ENCODE measurements at places on chromosomes 2 and 18.

DNA sequence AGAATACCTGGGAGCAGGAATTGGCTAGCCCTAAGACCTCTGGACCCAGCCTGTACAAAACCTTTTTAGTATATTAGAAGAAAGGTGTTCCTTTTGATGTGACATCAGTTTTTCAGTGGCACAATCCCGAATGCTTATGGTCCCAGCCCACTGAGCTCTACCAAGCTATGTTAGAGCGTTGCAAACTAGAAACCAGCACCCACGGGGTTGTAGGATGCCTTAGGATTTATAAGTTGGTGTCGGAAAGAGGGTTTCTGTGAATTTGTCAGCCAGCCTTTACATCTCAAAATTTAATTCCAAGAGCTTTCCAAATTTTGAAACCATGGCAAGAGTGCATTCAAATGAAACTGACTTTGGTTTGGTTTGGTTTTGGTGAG is 499 bp upstream of the LMAN1 start:
- DNase-seq = no peak

- DNase-seq = no peak
Measured at GRCh38 chr2:17813010-17813741, 3.1 kb upstream of the MSGN1 start.

GRCh38 chr18:11494107-11494506 is 115.3 kb upstream of the SLC35G4 start:
- DNase-seq = no peak

GRCh38 chr2:136015699-136016098 is 30.3 kb upstream of the DARS1 start:
- no peak for DNase-seq

GRCh38 chr2:177585234-177585863 is 192.8 kb downstream of the AGPS start:
- no peak for DNase-seq

- no peak for DNase-seq
Measured at GRCh38 chr2:102487761-102488462, 14.9 kb downstream of the SLC9A4 start.

GRCh38 chr18:32714571-32715148 is 58.2 kb downstream of the KLHL14 start:
- DNase-seq = peak; percentile 60

DNA sequence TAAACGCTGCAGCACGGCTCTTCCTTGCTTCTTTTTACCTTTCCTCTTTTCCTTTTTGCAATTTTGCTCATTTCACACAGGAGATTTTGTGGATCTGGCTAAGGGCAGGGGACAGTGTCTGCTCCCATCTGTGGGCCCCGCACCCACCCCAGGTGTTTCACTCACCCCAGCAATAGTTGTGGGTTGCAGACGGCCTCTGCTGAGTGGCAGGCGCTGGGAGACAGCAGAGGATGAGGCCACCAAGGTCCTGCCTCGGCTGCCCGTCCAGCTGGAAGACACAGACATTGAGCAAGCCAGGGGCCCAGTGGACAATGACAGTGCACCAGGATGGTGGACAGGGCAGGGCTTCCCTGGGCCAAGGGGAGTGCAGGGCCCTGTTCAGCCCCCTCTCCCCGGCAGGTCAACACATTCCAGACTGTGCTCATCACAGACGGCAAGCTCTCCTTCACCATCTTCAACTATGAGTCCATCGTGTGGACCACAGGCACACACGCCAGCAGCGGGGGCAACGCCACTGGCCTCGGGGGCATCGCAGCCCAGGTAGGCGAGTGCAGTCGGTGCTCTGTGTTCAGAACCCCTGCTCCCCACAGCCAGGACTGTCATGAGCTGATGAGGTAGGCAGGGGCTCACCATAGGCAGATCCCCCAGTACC is 35.0 kb downstream of the SNED1 start:
- DNase-seq = no peak

GRCh38 chr2:189679226-189679625 is 4.8 kb downstream of the ANKAR start:
- no peak for DNase-seq

GRCh38 chr2:223415071-223415470 is 187.1 kb downstream of the SCG2 start:
- no peak for DNase-seq

DNA sequence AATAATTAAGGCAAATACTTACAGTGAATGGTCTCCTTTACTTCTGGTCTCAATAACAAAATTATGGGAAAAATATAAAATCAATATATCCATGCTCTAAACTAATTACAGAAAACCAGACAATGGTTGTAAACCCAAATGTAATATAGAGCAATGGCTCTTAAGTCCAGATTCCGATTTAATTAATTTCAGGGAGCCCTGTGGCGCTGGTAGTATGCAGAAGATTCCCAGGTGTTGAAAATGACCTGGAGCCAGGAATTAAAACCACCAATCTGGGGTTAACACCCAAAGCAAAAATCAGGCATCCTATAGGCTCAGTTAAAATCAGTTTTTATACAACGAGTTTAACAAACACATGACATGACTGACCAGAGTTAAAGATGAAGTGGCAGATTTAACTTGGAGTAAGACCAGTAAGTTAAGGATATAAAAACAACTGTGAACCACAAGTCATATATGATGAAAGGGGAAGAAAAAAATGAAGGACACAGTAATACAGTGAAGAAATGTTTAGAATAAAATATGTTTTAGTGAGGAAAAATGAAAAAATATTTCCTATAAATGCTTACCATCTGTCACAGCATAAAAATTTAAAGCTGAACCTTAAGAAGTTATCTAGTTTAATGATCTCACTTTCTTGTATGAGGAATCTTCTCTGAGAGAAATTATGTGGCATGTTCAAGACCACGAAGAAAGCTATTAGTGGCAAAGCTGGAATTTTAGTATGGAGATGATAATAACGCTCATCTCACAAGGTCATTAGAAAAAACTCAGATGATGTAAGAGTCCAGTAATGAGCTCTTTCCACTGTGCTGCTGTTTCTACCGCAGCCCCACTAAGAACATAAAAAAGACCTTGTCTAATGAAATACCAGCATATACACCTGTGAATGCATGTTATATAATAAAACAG is 45.8 kb upstream of the FLACC1 start:
- no peak for DNase-seq

DNA sequence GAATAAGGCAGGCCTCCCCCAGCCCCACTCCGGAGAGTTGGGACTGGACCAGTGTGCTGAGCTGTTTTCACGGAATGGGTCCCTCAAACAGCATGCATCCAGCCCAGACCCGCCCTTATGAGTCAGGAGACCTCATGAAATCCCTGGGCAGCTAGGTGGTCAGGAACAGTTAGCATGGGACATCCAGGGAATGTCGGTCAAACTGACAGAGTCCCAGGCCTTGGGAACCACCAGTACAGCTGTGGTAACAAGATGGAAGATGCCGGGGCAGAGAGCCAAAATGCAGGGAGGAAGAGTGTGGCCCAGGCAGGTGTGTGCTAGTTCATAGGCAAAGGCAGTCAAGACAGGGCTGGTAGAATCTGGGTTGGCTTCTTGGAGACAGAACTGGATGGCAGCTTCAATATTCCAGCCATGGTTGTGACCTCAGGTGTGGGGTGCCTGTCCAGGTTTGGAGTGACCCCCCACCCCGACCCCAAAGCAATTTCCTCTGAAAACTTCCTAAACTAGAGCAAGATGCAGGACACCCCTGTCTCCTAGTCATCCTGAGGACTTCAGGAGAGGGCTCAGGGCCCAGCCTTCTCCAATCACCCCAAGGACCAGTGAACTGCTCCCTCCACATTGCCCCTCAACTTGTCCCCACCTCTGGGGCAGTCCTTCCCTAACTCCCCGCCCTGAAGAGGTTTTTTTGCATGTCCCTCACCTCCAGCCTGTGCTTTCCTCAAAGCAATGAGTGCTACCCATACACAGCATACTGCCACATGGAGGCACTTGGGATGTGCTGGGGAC is 46.5 kb downstream of the KCNIP3 start:
- DNase-seq = no peak

DNA sequence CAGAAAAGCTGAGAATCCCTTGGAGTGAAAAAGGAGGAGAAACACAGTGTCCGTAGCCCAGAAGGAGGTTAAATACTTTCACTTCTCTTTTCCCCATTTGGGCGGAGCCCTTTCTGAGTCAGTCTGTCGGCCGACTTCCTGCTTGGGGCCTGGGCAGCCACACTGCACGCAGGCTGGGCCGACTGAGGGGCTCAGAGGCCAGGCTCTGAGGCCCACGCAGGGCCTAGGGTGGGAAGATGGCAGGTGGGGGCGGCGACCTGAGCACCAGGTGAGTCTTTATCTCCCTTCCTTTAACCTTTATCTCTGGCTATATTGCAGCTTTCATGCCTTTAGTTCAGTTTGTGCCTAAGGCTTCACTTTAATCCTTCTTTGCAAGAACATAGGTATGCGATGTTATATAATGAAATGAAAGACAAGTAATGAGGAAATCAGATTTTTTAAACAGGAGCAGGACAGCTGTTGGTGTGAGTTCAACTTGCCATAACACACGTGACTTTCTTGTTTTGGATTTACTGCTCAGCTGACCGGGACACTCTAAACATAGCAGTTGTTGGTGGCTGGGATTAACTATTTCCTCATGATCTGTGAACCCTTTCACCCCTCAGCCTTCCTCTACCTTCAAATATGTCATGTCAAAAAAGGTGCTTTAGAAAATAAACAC is at the start of gene SP100:
Gene SP100, plus strand, starts transcription at position 141 of the 661 bp plus-strand sequence. Its CDS starts 96 bp downstream, at position 237.
- DNase-seq = peak; percentile 76

DNA sequence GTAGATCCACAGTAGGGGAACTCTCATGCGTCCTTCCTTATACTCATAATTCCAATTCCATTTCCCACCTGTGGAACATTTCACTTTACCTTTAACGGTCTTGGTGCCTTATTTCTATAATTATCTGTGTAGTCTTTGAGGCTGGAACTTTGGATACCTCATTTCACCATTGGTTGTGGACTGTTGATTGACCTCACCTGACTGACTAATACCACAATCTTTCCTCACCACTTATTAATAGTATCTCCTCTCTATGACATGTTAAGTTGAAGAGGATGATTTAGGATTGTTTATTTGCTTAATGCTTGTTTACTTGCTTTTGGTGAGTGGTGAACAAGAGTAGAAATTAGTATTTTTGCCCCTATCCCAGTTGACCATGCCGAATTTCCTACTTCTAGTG is 50.0 kb downstream of the R3HDM1 start:
- no peak for DNase-seq

DNA sequence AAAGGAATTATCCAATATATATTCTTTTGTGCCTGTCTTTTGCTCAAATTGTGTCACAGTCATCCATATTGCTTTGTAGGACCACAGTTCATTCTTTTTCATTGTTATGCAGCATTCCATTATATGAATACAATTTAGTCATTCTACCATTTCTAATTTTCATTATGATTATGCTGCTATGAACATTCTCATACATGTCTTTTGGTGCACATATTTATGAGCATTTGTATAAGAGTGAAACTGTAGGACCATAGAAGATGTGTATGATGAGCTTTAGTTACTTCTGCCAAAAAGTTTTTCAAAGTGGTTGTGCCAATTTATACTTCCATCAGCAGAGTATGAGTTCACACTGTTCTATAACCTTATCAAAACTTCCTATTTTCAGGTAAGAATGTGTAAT is 7.7 kb downstream of the IER3IP1 start:
- no peak for DNase-seq

DNA sequence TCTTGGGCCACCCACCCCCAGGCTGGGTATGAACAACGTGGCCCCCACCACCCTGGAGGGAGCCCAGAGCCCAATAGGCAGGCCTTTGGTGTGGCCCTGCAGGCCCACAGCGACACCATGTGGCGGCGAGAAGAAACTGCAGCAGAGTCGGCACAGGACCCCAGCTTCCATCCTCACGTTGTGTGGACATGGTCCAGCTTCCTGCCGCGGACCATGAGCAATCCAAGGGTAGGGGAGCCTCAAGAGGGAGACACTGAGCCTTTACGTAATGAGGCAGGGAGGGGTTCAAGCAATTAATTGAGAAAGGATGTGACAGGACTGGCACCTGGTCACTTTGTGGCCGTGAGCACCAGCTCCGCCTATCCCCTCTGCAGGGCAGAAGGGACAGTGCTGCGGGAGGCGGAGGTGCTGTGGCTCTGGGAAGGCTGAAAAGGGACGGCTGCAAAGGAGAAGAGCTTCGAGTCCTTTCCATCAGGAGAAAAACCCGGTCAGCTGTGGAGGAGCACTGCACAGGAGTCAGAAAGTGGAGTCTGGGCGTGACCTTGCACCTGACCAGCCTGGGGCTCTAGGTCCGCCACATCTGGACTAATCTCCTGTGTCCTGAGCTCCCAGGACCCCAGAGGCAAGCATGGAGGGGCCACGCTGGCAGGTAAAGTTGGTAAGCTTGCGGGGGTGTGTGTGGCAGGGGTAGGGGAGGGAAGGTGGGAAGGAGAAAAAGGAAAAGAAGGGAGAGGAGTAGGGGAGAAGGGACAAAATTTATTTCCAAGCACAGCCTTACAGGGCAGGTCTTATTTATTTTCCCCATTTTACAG is 44.9 kb downstream of the TMEM37 start:
- DNase-seq = peak; percentile 54

- no peak for DNase-seq
Measured at GRCh38 chr2:73979686-73980085, 5.0 kb upstream of the TET3 start.

DNA sequence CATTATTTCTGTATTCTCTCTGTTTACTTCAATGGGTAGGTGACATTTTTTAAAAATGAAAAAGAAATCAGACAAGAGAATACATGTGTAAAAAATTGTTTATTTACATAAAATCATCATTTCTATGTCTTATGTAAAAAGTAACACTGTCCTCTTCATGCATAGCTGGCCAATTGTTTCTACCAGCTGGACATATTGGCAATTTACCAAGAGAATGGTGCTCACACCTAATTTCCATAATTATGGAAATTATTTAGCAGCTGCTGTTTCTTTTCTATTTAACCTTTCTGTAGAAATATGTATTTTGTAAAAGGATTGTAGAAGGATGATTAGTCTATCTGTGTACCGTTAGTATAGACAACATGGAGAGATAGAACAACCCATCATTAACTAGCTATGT is 791.9 kb downstream of the TRIB2 start:
- DNase-seq = no peak

Data from MM.1S (cell line).